ENCODE measurements at places on chromosomes 1 and 21.
A peak's percentile ranks its signal among the peaks of the same experiment; 100 is the strongest.

DNA sequence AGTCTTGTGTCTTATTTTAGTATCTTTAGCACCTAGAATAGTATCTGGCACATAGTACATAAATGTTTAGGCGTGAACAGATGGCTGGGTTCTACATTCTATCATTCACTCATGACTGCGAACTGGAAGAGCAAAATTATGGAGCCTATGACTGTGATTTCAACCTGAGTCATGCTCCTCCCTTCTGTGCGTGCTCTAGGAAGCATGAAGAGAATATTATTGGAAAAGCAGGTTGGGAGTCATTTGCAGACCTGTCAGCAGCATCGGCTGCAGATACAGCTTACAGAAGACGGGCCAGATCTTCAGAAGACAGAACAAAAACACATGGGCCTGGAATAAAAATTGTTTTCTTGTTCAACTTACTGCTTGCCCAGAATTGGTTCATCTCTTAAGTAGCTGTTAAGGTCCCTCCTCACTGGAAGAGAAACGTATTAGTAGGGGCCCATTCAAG lies 344.0 kb upstream of the USP24 start:
- no peak for DNase-seq

GRCh38 chr1:33349081-33349759 lies 28.3 kb upstream of the A3GALT2 start:
- no peak for DNase-seq

DNA sequence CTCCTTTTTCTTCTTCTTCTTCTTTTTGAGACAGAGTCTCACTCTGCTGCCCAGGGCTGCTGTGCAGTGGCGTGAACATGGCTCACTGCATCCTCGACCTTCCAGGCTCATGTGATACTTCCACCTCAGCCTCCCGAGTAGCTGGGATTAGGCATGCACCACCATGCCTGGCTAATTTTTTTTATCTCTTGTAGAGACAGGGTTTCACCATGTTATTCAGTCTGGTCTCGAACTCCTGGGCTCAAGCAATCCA lies 13.0 kb upstream of the PADI1 start:
- no peak for DNase-seq

DNA sequence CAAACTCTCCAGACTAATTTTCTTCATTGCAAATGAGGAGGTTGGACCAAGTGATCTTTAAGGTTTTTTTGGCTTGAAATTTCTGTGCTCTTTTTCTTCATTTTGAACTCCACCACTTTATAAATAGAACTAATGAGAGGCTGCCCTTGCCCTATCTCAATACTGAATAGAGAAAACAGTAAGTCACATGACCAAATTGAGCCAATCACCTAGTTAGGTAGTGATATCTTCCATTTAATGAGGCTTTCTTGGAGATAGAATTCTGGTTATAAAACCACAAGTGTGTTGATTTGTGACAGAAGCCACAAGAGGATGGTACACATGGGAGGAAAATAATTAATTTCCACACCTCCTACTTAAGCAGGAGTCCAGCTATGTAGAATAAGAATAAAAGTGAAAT lies 263.4 kb upstream of the SNX7 start:
- no peak for DNase-seq

GRCh38 chr21:46112725-46113215 lies 14.9 kb downstream of the COL6A2 start:
- peak; percentile 2 for DNase-seq

- DNase-seq: no peak
Observed at GRCh38 chr1:212518188-212519054, 85.7 kb downstream of the NENF start.
